Inflammatory macrophage (primary cell): ENCODE measurements at places on chromosomes 3 and 15.

- DNase-seq: no peak
These were observed 68.3 kb downstream of the BOC start for GRCh38 chr3:113279686-113280085.

DNA sequence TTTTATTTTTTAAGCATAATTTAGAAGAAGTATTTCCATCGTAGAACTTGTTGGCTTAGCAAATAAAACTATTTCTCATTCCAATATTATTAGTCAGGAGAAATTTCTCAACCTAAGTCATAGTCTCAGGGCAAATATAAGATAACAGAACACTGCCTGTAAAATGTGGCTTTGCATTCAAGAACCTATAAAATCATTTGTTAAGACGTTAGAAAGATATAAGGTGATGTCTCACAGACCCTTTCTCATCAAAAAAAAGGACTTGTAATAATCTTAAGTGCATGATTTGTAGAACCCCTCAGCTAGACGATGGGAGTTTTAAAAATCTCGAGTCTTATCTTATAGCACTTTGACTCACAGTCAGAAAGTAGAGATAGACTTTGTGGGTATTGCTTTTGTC lies 314.7 kb upstream of the CFAP20DC start:
- no peak for DNase-seq

DNA sequence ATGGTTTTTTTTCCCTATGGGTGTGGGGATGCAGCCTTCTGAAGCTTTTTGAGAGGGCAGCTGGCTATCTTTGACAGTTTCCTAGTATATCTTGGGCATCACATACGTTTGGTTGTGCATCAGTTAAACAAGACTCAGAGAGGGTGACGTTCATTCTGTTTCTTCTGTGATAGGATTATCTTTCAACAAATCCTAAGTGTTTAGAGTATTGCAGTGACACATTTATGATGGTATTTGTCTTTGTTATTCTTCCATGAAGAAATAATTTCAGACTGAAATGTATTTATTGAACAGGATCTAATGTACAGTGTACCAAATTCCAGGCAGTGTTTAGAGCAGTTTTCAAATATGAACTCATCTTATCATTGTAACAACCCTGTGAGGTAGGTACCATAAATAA lies 114.4 kb downstream of the PLCL2 start:
- DNase-seq: no peak

DNA sequence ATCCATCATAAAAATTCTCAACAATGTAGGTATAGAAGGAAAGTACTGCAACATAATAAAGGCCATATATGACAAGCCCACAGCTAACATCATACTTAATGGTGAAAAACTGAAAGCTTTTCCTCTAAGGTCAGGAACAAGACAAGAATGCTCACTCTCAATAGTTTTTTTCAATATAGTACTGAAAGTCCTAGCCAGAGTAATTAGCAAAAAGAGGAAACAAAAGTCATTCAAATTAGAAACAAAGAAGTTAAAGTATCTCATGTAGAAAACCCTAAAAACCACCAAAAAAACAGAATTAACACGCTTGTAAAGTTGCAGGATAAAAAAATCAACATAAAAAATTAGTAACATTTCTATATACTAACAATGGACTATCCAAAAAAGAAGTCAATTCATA lies 61.8 kb downstream of the MYH15 start:
- DNase-seq: peak; percentile 7
